ENCODE measurements at places on chromosomes 2 and 18. TPM values are rescaled to one million over a fixed set of nuclear protein-coding genes. Genes with fewer than 3 reads are reported as not detected.

DNA sequence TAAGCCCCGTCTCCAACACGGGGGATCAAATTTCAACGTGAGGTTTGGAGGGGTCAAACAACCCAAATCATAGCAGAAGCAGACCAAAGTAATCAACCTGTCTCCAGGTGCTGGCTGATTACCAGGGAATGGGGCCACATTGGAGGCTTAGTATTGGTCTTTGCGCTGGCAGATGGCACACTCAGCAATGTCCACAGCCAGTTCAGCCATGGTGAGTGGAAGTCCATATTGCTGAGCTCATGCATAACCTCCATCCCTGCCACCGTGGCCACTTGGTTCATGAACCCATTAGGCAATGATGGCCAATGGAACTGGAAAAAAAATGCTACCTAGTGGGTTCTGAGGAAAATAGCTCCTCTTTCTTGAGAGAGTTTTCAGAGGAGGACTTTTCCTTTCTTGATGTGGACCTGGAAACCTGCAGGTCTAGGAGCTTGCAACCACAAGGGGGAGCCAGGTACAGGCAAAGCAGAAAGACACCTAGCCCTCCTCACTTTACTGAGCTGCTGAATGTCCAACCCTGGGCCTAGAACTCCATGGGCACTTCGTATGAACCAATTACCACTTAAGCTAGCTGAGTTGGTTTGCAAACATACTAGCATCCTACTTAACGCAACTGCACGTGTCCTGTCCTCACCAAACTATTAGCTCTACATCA, 128.0 kb upstream of the GYPC start:
- H3K4me1 ChIP-seq = no peaks in the 10 kb centered on the region
- no peaks in the 10 kb centered on the region for H3K36me3 ChIP-seq
- no peaks in the 10 kb centered on the region for H3K27me3 ChIP-seq
- peak; percentile 81 for DNase-seq
- H3K4me3 ChIP-seq = no peak overlapping the region

DNA sequence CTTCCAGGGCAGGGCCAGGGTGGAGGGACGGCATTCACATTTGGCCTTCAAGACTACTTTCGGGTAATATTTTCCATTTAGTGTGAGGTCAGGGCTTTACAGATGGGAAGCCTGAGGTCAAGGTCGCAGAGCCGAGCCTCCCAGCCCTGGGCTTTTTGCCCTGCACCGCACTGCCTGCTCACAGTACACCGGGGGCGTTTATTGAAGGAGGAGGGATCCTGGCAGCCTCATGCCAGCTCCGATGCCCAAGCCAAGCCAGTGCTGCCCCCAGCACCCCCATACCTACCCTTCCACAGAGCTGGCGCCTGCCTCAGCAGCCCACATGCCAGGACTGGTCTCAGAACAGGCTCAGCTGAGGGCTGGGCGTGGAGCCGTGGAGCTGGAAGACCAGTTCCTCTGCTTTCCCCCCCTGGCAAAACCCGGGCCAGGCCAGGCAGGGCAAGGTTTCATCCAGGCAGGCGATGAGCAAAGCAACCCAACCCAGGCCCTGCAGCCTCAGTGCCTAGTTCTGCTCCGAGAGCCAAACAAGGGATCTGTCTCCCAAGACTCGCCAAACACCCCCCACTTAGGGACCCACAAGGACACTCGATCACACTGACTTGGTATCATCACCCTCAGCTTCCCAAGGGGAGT, 11.9 kb downstream of the SDC1 start:
- H3K36me3 ChIP-seq = no peaks in the 10 kb centered on the region
- no peak overlapping the region for H3K27ac ChIP-seq
- no peak overlapping the region for H3K4me3 ChIP-seq
- H3K4me1 ChIP-seq = no peaks in the 10 kb centered on the region
- H3K27me3 ChIP-seq = no peaks in the 10 kb centered on the region

Gene HES6
- total RNA-seq = 117 TPM

DNA sequence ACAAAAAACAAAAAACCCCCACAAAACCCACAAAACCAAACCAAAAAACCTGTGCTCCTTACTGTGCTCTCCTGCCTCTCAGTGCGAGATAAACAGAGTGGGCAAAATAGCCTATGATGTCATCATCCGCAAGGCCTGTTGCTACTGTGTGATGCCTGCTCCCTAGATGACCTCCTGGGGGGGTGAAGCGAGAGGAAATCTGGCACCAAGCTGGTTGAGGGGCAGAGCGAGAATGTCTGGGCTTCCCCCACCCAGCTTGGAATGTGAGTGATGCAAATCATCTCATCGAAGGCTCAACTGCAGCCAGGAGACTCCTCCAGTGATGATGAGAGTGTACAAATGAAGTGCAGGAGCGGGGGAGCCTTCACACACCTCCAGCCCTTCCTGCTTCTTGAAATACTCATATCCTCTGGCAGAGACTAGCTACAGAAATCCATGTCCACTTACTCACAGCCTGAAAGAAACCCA, 57.7 kb upstream of the MAP4K3 start:
- no peak for DNase-seq
- H3K4me1 ChIP-seq = peaks cover 3% of the 10 kb centered on the region
- no peak overlapping the region for H3K27ac ChIP-seq
- no peaks in the 10 kb centered on the region for H3K36me3 ChIP-seq

DNA sequence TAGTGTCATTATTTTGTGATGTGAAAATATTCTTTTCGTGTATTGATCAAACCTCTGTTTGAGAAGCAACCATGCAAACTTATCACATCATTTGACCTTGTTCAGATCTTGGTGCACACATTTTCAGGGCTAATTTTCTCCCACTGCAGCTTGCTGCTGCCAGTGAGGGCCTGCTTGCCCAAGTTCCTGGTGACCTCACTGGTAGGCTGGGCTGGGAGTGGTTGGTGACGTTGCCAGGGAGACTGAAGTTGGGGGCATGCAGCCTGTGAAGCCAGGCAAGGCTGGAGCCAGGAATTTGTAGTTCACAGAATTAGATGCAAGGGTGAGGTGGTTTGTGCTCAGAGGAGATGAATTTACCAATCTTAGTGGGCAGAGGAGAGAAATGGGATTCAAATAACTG, 38.5 kb downstream of the PARD3B start:
- H3K27ac ChIP-seq = no peak overlapping the region
- H3K4me1 ChIP-seq = no peaks in the 10 kb centered on the region
- no peak overlapping the region for H3K4me3 ChIP-seq
- DNase-seq = no peak

DNA sequence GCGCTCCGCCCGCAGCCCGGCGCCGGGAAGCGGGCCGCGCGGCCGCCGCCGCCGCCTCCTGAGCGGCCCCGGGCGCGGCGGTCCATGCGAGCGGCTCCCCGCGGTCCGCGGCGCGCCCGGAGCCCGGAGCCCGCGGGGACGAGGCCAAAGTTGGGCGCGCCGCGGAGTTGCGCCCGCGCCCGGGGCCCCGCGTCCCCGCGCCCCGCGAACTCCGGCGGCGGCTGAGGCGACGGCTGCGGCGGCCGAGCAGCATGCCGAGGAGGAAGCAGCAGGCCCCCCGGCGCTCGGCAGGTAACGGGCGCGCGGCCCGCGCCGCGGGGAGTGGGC, 992 bp downstream of the TSHZ1 start:
- DNase-seq = no peak
- H3K36me3 ChIP-seq = no peaks in the 10 kb centered on the region
- H3K27me3 ChIP-seq = no peaks in the 10 kb centered on the region
- H3K4me3 ChIP-seq = peak overlapping the region; percentile 92
- peak overlapping the region; percentile 66 for H3K27ac ChIP-seq

DNA sequence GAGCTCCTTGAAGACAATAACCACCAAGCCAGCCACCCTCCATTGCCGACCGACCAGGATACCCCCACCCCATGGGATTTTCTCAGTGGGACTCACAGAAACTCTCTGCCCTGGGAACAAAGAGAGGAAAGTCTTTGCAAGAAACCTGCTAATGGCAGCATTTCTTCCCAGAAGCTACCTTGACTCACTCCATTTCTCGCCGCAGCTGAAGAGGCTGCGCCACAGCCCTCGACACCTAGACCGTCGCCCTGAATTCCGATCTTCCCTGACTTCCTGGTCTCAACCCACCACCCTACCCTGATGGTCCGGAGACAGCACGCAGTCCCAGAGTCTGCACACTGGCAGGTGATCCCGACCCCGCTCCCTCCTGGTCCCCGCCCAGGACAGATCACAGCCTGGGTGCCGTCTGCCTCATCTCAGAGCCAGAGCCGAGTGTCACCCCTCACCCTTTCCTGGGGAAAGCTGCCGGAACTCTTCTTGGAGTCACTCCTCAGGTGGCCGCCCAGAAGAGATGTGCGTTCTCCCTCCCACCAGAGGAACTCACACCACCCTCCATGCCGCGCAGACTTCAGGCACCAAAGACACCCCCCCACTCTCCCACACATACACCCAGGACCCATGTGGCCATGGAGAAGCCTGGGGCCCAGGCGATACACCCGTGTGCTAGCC, 24.6 kb downstream of the AQP12A start:
- H3K36me3 ChIP-seq = no peaks in the 10 kb centered on the region
- no peaks in the 10 kb centered on the region for H3K4me1 ChIP-seq
- H3K4me3 ChIP-seq = no peak overlapping the region

Gene RAMP1
- total RNA-seq = 191 TPM

DNA sequence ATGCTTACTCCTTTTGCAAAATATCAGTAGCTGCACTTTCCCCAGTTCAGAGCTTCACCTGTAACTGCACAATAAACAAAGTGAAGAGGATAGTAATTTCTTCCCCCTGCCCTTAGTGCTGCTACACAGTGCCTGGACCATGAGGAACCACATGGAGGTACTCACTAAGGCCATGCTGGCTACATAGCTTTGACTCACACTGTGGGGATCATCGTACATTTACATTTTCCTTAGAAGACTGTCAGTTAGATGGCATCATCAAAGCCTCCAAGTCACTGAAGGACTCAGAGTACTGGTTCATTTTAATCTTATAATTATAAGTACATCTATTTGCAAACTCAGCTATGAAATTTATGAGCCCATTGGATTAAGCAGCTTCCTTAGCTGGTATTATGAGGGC, 1416.5 kb upstream of the CELF4 start:
- no peaks in the 10 kb centered on the region for H3K36me3 ChIP-seq

DNA sequence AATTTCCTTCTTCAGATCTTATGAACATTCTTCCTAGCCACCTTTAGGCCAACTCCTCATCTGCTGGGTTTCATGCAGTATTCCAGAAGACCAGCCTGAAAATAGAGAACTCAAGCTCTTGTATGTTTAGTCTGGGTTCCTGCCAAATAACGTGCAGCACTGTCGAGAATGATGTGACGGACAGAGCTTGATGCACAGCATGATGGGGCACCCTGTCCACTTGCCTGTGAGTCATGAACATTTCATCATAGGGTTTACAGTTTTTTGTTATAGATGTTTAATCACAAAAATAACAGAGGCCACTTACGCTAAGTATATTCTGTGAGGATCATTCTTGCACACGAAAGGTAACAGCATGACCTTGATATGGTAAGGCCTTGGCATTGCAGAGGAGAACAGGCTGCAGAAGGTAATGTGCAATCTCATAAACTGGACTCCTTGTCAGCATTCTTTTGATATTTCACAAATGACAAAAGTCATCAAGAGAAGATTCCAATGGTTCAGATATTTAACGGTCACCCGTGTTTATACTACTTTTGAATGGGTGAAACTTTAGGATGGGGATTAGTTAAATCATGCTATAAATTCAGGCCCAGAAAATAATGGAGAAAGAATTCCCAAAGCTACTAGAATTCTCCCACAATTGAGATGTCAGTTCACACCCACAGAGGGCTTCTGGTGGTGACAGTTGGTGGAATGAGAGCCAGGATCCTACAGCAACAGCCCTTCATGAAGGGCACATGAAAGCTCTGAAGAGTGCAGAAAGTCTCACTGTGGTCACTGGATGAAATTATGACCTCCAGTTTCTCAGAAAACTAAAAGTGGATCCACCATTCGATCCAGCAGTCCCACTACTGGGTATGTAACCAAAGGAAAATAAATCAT, 396.1 kb upstream of the RAB12 start:
- no peak for DNase-seq
- no peaks in the 10 kb centered on the region for H3K27me3 ChIP-seq
- H3K4me1 ChIP-seq = no peaks in the 10 kb centered on the region
- H3K27ac ChIP-seq = no peak overlapping the region
- no peaks in the 10 kb centered on the region for H3K36me3 ChIP-seq
- no peak overlapping the region for H3K4me3 ChIP-seq

DNA sequence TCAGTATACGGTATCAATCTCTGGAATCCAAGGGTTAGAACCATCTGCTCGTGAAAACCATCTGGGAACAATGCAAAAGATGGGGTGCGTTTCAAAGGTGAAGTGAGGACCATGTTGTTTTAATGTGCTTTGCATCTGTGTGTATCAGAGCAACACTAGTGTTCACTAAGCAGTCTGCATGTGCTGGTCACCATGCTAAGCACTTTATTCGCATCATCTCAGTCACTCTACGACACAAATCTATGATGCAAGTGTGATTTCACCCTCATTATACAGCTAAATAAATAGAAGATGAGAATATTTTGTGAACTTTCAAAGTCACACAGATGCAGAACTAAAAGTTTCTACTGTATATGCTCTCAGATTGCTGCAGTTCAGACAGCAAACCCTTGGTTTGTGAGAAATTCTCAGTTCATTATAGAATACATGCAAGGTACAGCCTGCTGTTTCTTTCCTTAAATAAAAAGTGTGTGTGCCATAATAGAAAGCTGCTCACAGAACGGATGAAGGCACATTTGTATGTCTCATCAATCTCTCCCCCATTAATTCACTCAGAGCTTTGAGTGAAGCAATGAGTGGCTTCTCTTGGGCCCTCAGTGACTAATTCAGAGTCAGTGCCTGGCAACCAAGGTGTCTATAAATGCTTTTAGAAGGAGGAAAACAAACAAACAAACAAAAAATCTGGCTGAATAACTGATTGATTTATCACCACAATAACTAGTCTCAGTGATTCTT, 652.8 kb upstream of the SOX11 start:
- H3K4me3 ChIP-seq = no peak overlapping the region
- H3K27ac ChIP-seq = no peak overlapping the region
- H3K4me1 ChIP-seq = no peaks in the 10 kb centered on the region
- no peaks in the 10 kb centered on the region for H3K27me3 ChIP-seq
- no peaks in the 10 kb centered on the region for H3K36me3 ChIP-seq

DNA sequence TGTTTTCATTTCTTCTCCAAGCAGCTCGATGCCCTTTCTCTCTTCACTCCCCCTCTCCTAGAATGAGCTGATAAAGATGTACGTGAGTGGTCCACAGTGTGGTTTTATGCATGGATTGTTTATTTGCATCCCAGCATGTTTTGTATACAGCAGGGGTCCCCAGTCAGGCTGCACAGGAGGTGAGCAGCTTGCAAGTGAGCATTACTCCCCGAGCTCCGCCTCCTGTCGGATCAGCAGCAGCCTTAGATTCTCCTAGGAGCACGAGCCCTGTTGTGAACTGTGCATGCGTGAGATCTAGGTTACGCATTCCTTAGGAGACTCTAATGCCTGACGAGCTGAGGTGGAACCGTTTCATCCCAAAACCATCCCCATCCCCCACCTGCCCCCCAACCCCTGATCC, 262.6 kb downstream of the AGAP1 start:
- DNase-seq = no peak
- H3K27ac ChIP-seq = no peak overlapping the region
- peaks cover 10% of the 10 kb centered on the region for H3K36me3 ChIP-seq
- H3K4me3 ChIP-seq = no peak overlapping the region
- no peaks in the 10 kb centered on the region for H3K27me3 ChIP-seq

Gene TUBB8B
- total RNA-seq = not detected
